ENCODE measurements at places on chromosomes 2 and 18. TPM values are rescaled to one million over a fixed set of nuclear protein-coding genes. Genes with fewer than 3 reads are reported as not detected.

Gene FOXI3
- total RNA-seq = not detected

Gene HRH4
- total RNA-seq = 0.15 TPM

Gene CYP1B1
- total RNA-seq = 27.6 TPM

Gene LYG1
- total RNA-seq = 0.77 TPM

Gene CDH19
- total RNA-seq = 67.1 TPM

Gene SEMA4F
- 8.2 TPM for total RNA-seq

Gene CMPK2
- total RNA-seq = 196 TPM

Gene NETO1
- not detected for total RNA-seq

Gene MOGAT1
- total RNA-seq = not detected

Gene STON1
- total RNA-seq = 0.33 TPM

Gene NT5C1B
- not detected for total RNA-seq

Gene MYOM1
- 0.34 TPM for total RNA-seq
